ENCODE measurements at places on chromosomes 6 and 20.

- DNase-seq, result no peak
These were observed 736.8 kb upstream of the SLC35B3 start for GRCh38 chr6:9172096-9172495.

- peak; percentile 80 for DNase-seq
These were observed 186.0 kb downstream of the DTNBP1 start for GRCh38 chr6:15476631-15477380.

GRCh38 chr20:47003223-47003622, 108.6 kb downstream of the EYA2 start:
- DNase-seq, result no peak

DNA sequence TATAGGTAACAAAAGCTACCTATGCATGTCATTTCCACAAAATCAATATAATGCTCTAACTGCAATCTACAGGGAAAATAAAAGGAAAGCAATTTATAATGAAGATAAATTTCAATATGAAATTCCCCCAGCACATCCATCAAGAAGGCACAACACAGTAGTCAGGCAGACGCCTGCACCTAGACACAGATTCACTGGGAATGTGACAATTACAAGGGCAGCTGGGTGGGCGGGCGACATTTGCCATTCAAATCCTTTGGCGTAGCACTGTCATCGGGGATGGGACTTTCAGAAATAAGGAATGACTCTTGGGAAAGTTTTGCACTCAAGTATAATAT, 60.4 kb downstream of the SULF2 start:
- no peak for DNase-seq

DNA sequence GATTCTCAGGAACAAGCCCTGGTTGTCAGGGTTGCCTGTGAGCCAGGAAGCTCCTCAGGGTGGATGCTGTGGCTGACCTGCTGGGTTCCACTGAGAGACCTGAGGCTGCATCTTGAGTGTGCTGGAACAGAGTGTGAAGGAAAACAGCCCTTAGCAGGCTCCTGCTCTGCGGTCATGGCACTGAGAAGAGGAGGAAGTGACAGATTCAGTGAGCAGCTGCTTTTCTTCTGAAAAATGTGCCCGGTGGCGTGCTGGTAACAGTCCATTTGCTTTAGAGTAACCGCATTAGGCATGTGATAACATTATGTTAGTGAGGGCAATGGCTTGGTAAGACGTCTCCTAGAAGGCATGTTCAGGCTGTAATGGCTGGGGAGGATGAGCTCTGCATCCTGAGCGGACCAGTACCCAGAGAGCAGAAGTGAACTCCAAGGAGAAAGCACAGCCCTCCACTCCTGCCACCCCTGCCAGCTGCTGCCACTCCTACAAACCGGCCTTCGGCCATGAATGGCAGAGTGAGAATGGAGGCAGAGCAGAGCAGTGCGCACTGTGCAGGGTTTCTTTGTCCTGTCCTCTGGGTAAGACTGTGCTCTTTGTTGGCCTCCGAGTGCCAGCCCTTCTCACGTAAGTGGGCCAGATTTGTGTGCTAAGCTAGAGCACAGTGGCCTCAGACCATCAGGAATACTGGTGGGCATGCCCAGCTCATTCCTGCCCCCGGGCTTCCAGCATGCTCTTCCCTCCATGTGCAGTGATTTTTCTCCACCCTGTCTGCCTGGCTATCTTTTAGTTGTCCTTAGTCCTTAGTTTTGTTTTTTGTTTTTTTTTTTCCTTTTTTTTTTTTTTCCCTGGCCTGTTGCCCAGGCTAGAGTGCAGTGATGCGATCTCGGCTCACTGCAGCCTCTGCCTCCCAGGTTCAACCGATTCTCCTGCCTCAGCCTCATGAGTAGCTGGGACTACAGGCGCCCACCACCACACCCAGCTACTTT, 98.1 kb upstream of the VSTM2L start:
- DNase-seq, result no peak

- no peak for DNase-seq
These were observed 8.4 kb downstream of the PROCR start for GRCh38 chr20:35180266-35180665.

DNA sequence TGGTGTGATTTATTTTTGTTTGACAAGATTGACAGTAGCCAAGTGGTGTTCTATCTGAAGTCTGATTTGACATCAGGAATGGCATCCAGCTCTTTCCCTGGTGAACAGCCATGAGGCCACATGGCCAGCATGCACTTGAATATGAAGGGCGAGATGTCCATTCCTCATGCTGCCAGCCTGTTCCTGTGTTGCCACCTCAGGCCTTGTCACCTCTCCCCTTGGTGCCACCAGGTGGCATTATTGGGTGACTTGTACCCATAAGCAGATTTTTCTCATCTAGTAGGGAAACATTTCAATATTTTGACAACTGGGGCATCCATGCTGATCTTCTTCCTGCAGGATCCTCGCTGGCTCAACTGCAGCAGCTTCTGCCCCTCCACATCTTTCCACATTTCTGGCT, 199.1 kb downstream of the ERMARD start:
- DNase-seq, result peak; percentile 16

DNA sequence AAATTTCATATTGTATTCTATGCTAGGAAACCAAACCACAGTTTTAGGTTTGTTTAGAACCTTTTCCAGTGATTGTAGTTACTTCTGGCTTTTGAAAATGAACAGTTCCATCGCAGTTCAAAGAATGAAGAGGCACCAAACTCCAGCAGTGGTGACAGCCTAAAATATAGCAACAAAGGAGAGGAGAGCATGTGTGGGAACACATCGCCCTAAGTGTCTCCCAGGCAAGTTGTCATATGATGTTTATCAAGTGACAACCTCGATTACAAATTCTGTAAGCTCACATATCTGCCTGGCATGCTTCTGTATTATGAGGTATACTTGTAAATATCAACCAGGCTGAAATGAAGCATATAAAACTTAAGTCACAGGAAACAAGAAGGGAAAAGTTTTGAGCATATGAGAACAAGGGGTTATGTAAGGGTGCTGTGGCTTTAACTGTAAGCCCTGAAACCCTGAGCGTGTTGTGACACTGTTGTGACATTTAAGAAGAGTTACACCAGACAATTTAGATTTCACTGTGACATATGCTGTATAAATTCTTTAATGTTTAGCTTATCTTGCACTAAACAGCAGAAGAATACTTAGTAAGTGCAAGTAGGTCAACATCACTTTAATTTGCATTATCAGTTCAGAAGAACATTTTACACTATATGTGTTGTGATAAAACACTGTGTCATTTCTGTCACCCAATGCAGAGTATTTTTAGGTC, 29.1 kb upstream of the FBXL4 start:
- DNase-seq, result no peak

- DNase-seq, result no peak
These were observed 44.0 kb upstream of the PIM1 start for GRCh38 chr6:37125774-37126492.

Measured in DMS79 treated with DMSO at 0.1 percent for 48 hours (cell line).